Stimulated activated CD4-positive, alpha-beta T cell treated with anti-CD3 and anti-CD28 coated beads, TNF-alpha, amount 100 ng/mL, for 1 hour (primary cell): ENCODE measurements at places on chromosomes 7 and 10.
A peak's percentile ranks its signal among the peaks of the same experiment; 100 is the strongest.

- no peak for DNase-seq
Measured at GRCh38 chr7:2120841-2121830, 111.6 kb downstream of the MAD1L1 start.

DNA sequence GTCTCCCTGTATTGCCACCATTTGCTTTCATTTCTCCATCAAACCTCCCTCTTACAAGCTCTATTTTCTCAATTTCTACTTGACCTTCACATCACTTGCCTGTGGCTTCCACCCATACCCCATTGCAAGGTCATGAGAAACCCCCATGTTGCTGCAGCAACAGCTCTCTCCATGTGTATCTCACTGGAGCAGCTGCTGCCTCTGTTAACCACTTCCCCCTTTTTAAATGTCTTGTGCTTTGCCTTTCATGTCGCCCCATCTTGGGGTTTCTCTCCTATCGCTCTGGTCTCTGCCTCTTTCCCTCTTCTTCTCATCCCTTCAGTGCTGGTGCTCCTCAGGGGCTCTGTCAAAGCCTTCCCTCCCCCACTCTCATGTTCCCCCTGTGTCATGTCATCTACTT is 148.8 kb downstream of the CHN2 start:
- DNase-seq = no peak

DNA sequence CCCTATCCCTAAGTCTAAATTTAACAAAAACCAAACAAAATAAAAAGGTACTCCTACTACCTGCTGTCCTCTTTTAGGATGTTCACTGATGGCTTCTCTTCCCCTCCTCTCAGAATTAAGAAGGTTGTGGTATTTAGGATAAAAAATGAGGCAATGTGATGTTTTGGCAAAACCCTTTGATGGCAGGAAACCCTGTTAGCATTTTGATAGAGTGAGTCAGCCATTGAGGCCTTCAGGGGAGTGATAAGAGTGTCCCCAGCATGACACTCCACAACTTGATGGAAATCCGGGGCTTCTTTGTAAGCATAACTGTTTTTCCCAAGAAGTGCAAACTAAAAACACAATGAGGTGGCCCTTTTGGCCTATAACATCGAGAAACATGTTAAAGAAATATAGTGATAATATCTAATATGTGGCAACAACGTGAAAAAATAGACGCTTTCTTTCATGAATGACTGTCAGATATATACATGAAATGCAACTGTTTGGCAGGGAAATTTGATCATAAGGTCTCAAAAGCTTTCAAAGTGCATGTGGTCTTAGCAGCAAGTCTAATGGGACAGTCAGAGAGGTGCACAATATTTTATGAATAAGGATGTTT is 55.0 kb downstream of the PRTFDC1 start:
- DNase-seq = no peak

GRCh38 chr10:129210876-129211275 is 256.2 kb upstream of the MGMT start:
- DNase-seq = no peak

DNA sequence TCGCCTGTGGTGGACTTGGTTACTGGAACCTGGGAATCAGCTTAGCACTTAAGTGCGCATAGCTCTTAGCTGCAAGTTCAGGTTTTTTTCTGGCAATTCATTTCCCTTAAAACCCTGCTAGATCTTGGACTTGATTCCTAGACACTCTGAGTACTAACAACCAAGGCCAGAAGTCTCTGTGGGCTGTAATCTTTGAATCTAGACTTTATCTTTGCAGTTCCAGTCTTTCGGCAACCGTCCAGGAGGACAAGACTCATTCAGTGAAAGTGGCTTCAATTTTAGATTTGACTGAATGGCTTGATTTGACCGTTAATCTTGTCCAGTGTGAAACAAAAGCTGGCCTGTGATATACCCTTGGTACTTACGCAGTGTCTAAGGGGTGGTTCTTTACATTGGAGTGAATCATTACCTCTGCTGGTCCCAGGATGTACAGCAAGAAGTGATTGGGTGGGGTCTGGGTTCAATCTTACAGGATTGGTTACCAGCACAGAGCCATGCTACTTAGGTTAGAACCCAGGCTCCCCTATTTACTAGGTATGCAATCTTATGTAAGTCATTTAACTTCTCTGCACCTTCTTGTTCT is 16.4 kb downstream of the PTTG1IP2 start:
- DNase-seq = no peak

DNA sequence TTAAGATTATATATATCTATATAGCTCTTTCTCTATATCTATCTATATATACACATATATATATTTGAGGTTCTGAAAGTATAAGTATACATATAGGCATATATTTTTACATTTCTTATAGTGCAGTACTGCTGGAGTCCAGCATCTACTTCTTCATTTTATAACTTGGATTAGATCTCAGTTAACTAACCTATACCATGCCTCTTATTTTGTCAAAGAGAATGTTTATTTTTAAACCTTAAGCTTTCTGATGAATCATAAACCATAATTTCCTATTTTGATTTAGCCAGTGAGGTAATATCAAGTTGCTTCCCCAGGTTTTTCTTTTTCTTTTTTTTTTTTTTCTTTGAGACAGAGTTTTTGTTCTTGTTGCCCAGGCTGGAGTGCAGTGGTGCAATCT is 8.1 kb downstream of the ZNF32 start:
- no peak for DNase-seq

- DNase-seq = no peak
Measured at GRCh38 chr7:129098409-129099084, 43.6 kb upstream of the TNPO3 start.

DNA sequence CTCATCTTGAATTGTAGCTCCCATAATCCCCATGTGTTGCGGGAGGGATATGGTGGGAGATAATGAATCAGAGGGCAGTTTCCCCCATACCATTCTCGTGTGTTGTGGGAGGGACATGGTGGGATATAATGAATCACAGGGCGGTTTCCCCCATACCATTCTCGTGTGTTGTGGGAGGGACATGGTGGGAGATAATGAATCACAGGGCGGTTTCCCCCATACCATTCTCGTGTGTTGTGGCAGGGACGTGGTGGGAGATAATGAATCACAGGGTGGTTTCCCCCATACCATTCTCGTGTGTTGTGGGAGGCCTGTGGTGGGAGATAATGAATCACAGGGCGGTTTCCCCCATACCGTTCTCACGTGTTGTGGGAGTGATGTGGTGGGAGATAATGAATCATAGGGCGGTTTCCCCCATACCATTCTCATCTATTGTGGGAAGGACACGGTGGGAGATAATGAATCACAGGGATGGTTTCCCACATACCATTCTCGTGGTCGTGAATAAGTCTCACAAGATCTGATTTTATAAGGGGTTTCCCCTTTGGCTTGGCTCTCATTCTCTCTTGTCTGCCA is 271.0 kb downstream of the MAD1L1 start:
- peak; percentile 24 for DNase-seq

DNA sequence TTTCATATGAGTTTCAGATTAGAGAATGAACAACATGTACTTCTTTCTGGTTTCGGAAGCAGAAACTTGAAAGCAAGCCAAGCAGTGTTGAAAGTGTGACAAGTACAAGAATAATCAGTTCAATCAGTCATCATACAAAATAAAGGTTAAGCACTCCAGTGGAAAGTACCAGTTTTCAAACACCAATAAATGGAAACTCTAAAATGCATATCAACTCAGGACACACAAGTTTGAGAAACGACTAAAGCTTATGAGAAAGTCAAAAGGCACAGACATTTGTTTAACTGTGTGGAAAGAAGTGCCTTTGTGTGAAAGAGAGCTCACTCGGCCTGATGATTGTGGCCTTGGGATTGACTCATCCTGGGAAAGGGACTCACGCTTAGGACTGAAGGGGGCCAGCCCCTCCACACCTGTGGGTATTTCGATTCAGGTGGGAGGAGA is 60.6 kb upstream of the AKR1C1 start:
- DNase-seq = no peak

GRCh38 chr10:117350909-117351308 is 24.3 kb downstream of the PDZD8 start:
- DNase-seq = no peak

DNA sequence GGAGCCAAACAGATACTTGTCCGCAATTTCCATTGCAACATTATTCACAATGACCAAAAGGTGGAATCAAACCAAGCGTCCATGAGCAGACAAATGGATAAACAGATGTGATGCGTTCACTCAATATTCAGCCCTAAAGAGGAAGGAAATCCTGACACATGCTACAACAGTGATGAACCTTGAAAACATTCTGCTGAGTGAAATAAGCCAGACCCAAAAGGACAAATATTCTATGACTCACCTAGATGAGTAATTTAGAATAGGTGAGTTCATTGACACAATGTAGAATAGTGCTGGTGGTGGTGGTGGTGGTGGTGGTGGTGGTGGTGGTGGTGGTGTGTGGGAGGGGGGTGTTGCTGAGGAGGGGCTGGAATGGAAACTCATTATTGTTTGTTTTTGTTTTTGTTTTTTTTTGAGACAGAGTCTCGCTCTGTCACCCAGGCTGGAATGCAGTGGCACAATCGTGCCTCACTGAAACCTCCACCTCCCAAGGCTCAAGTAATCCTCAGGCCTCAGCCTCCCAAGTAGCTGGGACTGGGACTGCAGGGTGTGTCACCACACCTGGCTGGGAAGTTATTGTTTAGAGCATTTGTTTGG is 28.6 kb downstream of the SMKR1 start:
- no peak for DNase-seq

- no peak for DNase-seq
Measured at GRCh38 chr7:26100406-26101339, 51.3 kb upstream of the NFE2L3 start.

DNA sequence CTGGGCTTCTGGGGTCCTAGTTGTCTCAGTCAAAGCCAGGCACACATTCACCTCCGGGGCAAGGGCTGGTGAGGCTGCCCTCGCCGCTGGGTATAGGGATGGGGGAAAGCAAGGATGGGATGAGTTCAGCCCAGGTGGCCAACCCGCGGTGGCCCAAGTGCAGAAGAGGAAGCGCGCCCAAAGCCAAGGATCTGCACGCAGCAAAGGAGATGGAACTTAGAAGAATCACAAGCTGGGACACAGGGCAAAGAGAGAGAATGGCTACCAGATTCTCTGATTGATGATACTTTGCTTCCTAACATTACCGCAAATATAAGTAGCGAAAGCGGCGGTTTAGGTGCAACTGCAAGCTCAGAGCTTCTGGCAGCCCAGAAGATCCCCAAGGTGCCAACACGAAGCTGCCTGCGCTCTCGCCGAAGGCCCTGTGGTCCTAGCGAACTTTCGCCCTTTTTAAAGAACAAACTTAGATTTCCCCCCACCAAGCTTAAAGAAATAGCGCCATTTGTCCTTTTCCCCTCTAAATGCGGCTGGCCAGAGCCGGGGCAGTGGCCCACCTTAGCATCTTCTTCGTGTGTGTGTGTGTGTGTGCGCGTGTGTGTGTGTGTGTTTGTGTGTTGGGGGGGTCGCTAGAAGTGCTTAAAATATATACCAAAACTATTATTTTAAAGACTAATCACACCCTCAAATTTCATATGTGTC is 927 bp upstream of the MKX start:
- no peak for DNase-seq

GRCh38 chr7:128833148-128833945 is 3.1 kb downstream of the FLNC start:
- DNase-seq = no peak

DNA sequence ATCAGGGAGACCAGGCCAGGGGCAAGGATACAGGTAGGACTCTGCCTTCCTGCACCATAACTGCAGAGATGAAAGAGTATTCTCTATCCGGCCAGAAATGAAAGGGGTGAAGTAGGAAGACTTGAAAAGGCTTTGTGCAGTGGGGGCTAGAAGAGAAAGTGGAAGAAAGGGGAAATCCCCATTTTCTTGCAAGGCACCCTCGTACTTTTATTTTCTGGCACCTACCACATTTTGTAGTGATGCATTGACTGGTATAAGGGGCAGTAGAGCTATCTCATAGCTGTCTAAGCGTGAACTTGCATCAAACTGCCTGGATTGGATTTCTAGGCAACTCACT is 752 bp upstream of the CAMK2G start:
- no peak for DNase-seq

DNA sequence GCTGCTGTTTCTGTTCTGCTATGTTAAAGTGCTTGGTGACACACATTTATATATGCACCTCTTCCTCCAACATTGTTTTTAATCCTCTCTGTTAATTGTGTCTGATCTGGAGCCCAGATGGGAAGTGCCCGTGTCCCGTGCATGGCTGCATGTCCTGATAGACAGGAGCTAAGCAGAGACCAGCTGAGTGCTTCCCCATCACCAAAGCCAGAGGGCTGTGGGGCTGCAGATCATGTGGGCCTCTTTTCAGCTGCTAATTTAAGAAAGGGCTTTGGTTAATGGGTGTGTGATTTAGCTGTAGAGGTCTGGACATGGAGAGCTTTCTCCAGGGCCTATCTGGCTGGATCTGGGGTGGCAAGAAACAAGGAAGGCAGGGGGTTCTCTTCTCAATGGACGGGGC is 96.5 kb upstream of the NPS start:
- no peak for DNase-seq

DNA sequence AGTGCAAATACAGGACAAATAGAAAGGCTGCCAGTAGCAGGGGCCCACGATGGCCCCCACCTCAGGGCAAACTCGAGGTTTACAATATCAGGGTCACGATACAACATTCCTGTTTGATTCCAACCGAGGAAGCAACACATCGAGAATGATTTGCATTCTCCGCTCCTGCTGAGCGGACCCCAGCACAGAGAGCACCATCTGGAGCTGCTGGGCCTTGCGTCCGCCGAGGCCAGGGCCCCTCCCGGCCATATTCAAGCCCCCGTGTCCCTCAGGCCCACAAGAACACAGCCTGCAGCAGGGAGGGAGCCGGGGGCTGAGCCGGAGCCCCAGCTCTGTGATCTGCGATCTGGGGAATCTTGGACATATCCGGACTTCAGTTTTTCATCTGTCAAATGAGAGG is 84.3 kb downstream of the PRKAG2 start:
- no peak for DNase-seq

DNA sequence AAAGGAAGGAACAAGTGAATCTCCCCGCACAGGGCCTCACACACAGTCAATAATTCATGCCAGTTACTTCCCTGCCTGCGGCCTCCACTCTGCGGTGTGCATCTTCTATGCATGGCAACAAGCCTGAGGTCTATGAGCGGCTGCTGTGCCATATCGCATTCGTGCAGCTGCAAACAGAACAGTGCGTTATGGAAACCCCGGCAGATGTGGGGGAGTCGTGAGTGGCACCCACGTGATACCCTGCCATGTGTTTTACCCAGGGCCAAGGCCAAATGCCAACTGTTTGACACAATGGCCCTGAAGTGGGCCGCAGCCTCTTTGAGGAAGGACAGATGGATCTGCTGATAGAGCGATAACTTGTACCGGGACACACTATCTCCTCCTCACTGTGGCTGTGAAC is 13.4 kb downstream of the TNS3 start:
- DNase-seq = no peak
